ENCODE measurements at places on chromosomes 16 and 17.

- DNase-seq = no peak
These were observed 17.8 kb upstream of the OSGIN1 start for GRCh38 chr16:83935005-83935857.

DNA sequence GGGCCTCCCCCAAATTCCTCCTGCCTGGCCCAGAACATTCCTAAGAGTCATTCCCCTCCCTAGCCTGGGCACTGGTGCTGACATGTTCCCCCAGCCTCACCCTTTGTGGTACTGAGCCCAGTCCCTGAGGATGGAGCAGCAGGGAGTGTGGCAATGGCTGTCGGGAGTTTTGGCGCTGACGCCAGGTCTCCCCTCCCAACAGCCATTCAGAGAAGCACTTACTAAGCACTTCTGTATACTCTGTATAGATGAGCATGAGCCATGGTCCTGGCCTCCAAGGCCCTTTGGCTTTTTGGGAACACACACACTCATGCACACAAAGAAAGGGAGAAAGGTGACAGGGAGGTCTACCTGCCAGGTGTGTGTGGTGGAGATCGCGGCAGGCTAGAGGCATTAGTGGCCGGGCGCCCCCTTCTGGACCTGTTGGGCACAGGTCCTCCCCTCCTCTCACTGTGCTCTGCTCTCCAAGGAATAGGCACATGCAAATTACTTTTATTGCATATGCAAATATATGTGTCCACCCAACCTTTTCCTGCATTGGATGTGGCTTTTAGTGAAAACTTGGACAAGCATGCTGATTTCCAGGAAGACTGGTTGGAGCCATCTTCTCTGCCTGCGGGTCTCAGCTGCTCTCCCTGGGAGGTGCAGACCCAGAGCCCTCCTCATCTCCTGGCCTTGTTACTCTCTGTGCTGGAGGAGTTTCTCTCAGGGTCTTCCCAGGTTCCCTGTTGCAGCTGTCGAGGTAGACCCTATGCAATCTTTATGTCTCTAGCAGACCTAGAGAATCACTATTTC lies 17.4 kb upstream of the C17orf107 start:
- DNase-seq = peak; percentile 41

GRCh38 chr16:19757026-19757425 lies 39.0 kb downstream of the IQCK start:
- no peak for DNase-seq

DNA sequence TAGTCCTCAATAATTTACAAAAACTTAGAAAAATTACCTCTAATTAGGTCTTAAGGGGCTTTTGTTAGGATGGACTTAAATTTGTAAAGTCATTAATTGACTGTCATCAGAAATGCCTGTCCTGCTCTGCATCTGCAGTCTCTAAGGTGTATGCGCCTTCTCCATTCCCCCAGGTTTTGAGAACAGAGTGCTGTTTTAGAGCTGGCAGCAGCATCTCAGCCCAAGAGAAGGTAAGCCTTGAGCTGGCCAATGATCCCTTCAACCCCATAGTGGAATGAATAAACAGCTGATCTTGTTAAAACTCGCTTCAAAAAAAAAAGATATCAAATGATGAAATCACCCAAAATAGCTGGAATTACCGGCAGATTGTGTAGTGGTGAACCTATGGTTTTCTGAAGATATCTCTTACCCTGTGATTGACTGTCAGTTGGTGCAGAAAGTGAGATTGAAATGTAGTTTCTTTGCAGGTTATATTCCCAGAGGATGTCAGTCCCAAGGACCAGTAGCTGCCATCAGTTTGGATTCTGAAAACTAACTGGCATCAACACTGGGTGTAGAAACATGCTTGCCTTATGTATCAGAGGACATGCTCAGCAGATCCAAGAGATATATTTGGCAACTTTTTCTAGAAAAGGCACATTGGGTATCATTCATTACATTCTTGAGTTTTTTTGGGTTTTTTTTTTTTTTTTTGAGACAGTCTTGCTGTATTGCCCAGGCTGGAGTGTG lies 25.7 kb downstream of the TRPV2 start:
- no peak for DNase-seq

DNA sequence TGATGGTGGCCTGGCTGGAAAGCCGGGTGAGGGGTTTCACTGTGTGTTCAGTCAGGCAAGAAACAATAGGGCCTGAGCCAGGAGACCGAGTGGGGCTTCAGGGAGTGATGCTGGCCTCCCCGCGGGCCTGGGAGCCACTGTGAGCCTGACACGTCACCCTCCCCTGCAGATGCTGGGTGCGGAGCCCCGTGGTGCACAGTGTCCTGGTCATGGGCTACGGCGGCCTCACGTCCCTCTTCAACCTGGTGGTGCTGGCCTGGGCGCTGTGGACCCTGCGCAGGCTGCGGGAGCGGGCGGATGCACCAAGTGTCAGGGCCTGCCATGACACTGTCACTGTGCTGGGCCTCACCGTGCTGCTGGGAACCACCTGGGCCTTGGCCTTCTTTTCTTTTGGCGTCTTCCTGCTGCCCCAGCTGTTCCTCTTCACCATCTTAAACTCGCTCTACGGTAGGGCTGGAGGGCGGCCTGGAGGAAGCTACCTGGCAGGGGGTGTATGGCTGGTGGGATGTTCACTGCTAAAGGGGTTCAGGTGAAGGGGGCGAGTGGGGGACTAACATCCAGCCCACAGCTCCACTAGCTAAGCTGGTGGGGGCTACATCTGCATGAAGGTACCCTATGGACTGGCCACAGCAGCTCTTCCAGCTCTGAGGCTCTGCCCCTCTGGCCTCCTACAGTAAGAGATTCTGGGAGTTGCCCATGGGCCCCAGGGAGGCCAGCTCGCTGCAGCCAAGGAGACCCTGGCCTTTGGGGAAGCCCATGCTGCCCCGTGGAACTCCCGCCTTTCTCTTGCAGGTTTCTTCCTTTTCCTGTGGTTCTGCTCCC lies 32.4 kb downstream of the ADGRG5 start:
- no peak for DNase-seq

DNA sequence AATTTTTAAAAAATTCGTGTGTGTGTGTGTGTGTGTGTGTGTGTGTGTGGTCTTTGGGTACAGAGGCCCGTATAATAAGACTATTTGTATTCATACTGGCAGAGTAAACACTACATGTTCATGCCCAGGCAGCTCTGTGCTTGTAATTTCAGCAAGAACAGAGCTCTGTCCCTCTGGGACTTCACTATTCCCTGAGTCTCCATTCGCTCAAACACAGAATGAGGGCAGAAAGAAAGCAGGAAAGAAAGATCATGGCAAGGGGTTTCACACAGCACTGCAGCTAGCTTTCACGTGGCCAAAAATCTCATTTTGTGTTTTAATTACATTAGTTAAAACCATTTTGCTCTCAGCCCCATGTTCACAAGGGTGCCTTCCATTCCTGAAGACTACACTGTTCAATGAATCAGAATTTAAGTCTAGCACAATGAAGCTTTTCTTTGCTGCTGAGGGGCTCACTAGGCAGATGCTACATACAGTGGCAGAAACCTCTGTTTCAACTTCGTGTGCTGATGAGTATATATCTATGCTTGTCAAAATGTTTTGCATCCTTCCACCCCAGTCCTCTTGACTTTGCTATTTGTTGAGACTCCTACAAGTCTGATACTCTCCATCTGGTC lies 198.4 kb upstream of the C17orf78 start:
- DNase-seq = no peak

DNA sequence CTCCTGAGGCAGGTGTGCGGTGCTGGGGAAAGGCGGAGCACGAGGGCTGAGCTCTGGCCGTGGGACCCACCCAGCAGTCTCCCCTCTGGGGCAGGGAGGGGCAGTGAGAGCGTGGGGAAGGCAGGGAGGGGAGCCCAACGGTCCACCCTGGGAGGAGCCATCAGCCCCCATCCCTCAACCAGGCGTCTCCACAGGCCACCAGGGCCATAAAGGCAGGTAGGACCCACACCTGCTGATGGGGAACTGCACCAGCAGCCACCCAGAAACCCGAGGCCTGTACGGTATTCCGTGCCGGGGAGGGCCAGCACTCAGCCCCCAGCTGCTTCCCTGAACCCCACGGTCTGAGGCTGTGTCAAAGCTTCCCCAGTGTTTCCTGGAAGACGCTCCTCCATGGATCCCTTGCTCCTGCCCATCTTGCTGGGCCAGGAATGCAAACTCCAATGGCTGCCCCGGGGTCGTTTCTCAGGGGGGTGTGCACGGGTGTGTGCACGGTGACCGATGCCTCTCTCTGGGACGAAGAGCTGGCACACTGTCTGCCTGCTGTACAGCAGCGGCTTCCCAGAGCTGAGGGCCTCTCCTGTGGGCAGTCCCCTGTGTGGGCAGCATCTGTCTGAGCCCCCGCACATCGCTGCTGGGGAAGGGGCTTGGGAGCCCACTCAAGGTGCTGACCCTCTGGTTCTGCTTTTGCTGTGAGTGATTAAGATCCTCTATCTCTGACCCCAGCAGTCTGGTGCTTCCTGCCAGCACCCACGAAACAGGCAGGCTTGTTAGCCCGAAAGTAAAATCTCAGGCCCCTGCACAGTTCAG lies 17.2 kb upstream of the METRNL start:
- no peak for DNase-seq

DNA sequence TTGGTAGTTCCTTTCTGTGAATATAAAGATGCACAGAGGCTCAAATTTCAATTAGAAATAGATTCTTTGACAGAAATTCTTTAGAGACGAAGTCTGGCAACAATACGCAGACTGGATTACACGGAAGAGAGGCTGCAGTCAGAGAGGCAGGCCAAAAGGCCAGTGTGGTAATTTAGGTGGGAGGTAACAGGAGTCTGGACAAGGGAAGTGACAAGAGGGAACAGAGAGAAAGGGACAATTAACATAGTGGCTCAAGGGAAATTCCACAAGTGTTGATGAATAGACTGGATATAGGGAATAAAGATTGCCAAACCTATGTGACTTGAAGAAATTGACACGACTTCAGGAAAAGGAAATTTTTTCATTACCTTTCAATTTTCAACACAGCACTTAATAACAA lies 54.6 kb downstream of the STX8 start:
- no peak for DNase-seq

DNA sequence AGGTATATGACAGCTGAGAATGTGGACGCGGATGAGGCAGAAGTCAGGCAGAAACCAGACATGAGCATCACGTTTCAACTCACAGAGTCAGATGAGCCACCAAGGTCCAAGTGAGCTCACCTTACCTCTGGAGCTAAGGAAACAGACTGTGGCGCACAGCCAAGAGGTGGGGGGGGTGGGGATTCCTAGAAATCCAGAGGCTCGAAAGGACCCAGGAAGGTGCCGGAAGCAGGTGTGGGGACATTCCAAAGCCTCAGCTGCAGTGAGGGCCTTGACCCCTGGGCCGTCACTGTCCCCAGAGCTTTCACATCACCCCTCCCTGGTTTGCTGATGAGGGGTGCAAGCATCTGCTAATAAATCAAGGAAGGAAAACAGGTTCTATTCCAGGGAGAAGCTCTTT lies 29.3 kb upstream of the RCVRN start:
- DNase-seq = no peak

DNA sequence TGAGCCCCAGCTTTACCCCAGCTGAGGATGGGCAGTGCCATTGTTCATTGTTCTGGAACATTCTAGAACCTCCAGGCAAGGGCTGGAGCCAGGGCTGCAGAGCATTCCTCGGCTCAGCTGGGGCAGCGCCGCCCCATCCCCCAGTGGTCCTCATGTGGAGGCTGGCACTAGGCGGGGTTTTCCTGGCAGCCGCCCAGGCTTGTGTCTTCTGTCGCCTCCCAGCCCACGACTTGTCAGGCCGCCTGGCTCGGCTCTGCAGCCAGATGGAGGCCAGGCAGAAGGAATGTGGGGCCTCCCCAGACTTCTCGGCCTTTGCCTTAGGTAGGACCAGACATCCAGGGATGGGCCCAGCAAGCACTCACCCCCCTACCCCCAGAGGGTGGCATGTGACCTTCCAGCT lies at the start of gene TMEM95:
Gene TMEM95 (plus strand): TSS at position 104 of the 400 bp plus-strand sequence. CDS start 49 bp downstream, at position 153.
- DNase-seq = no peak

GRCh38 chr16:5649762-5650743 lies 552.5 kb upstream of the EEF2KMT start:
- no peak for DNase-seq

DNA sequence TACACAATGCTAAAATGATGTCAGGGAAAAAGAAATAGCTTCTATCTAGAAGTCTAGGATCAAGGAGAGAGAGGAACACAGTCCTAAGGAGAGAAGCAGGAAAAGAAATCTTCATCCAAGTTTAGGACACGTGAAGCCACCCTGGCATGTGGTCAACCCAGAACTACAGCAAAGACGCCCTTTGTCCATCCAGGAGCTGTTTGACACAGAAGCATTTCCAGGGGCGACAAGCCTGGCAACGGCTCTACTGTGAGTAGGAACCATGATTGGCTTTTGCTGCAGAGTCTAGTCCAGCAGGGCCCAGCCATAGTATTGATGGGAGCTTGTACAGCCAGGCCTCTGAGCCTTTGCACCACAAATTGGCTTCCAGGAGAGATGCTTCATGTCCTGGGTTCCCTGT lies 185.4 kb upstream of the RPL38 start:
- no peak for DNase-seq

DNA sequence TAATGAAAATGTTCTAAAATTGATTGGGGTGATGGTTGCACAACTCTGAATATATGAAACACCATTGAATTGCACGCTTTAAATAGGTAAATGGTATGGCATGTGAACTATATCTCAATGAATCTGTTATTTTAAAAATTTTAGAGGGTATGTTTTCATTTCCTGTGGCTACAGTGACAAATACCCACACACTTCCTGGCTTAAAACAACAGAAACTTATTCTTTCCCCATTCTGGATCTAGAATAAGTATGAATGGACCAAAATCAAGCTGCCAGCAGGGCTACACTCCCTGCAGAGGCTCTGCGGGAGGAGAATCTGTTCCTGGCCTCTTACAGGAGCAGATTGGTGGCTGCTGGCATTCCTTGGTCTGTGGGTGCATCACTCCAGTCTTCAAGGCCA lies 11.3 kb upstream of the PECAM1 start:
- no peak for DNase-seq

DNA sequence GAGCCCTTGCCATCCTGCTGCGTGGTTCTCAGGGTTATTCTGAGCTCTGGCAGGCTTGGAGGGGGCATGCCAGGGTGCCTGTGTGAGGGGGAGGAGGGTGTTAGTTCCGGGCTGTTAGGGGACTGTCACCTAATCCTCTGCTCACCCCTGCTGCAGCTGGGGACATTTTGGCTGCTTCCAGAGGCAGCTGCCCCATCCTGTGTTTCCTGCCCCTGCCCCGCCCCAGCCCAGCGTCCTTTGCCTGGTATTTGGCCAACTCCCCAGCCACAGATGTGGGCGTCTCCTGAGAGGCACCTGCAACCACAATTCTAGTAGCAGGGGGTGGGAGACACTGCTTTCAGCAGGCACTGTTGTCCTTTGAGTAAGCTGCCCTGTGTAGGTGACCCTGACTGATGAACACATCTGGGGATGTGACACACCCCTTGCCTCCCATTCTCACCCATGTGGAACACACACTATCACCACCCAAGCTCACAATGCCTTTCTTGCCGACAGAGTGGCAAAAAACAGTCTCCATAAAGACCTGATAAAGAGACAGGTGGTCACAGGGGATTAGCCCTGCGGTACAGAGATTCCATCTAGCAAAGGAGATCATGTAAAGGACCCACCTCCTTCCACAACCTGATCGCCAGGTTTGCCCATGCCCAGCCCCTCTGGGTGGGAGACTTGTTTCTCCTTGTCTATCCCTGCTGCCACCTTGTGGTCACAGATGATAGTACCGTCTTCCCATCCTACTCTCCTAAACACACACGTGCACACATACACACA lies at the start of gene CHRNE:
Gene CHRNE (minus strand): TSS at position 48 of the 768 bp plus-strand sequence. CDS start 35 bp downstream, at position 13.
- DNase-seq = peak; percentile 77
